CD4-positive, alpha-beta T cell treated with Interleukin-17A for 1 hour (primary cell): ENCODE measurements at places on chromosomes 16 and 17.

DNA sequence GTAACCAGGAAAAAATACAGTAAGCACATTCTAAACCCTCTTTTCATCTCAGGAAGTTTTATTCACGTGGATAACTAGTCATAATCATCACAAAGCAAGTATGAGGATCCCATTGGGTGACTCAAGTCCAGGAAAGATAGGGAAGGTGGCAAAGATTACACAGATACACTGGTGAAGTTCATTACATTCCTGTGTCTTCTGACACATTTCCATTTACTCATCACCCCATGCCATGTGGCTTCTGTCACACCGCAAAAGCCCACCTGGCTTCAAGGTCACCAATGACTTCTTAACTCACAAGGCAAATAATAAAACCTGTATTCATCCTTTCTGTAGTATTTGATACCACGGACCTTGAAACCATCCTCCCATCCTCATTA is 17.0 kb downstream of the HS3ST3A1 start:
- DNase-seq = no peak

DNA sequence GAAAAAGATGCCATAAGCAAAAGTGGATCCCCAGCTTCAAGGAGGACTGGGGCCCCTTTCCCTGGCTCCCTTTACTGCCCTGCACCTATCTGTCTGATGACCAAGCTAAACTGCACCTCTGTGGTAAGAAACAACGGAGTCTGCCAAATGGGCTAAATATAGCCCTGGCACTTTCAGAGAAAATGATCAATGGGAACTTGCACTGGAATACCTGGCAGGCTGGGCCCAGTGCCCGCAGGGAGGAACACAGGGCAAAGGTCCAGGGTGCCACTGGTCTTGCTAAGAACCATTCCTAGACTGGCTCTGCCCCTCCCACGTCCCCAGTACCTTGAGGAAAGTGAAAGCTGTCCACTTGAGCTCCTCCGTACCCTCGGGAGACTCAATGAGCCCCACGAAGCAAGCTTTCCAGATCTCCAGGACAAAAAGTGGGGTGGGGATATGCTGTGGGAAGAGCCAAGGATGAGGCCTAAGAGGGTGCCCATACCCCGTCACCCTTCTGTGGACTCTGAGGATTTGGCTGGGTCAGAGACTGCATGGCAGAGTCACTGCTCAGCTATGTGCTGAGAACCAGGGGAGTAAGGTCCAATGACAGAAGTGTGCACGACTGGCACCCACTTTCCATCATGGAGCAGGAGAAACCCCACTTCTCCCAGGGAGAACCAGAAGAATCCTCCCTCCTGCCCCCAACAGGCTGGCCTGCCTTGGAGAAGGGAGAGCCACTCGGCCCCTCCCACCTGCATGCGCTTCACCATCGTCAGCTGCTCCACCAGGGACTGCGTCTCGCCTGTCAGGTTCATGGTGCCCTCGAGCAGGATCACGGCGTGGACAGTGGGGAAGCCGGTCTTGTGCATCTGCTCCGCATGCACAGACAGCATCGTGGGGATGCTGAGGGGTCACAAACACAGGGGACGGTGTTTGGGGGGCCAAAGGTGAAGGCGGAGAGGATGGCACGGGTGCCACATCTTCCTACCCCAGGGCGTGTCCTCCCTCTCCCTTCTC is 17.4 kb downstream of the CSF3 start:
- no peak for DNase-seq

GRCh38 chr16:11396241-11397048 is 51.2 kb downstream of the RMI2 start:
- peak; percentile 64 for DNase-seq

DNA sequence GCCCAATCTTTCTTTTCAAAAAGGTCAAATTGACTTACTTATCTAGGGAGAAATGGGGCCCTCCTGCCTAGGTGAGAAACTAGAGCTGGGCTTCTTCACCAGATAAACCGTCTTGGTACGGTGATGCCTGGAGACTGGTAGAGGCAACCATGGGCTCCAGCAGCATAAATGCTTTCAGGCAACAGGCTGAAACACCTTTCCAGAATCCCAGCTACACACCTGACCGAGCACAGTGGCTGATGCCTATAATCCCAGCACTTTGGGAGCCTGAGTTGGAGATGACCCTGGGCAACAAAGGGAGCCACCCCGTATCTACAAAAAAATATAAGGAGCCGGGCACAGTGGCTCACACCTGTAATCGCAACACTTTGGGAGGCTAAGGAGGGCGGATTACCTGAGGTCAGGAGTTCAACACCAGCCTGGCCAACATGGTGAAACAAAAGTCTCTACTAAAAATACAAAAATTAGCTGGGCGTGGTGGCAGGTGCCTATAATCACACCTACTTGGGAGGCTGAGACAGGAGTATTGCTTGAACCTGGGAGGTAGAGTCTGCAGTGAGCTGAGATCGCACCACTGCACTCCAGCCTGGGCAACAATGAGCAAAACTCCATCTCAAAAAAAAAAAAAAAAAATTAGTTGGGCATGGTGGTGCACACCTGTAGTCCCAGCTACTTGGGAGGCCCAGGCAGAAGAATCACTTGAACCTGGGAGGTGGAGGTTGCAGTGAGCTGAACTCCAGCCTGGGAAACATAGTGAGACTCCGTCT is 8.0 kb downstream of the TRAF4 start:
- no peak for DNase-seq

- peak; percentile 49 for DNase-seq
Measured at GRCh38 chr17:43701318-43701743, 39.6 kb upstream of the MEOX1 start.

DNA sequence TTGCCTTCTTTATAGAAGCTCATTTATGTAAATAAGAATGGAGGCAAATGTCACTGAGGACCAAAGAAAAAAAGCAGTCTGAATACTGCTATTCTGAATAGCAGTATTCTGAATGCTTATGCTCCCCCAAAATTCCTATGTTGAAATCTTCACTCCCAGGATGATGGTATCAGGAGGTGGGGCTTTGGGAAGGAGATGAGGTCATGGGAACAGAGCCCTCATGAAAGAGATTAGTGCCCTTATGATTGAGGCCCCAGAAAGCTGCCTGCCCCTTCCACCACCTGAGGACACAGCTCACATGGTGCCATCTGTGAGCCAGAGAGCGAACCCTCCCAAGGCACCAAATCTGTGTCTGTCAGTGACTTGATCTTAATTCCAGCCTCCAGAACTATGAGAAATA is 28.8 kb downstream of the HEATR6 start:
- no peak for DNase-seq

DNA sequence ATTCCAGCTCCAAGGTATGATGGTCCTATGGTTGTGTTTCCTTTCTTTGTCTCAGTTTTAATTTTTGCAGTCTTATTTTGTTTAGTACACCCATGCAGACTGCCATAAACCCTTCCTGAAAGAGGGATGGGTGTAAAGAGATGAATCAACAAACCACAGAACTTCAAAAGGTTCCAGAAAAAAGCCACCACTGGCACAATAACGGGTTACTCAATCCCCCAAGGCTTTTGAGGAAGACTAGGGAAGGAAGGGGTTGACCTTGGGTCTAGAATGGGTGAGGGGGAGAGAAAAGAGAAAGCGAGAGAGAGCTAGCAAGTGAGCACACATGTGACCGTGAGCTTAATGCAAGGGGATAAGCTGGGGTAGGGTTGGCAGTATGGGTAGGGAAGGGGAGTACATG is 168.1 kb downstream of the XYLT1 start:
- DNase-seq = no peak

DNA sequence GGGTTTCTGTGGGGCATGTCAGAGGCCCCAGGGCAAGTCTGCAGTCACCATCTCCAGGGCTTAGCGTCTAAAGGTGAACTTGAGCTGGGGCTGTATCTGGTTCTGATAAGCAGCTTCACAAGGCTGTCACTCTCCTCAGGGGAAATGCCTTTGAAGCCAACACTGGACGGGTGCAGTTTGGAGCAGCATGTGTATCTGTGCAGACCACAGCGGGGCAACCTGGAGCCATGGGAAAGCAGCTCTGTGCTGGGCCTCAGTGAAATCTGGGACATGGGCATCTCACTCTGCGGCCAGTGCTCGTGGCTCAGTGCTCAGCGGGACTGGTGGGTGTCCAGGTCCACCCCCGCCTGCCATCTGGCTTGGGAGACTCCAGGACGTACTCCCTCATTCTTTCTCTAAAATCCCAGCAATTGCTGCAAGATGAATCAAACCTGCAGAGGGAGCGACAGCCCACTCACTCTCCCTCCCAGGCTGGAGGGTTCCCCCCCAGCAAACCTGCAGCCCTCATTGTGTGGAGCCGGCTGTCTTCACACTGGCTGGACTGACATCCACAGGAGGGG is 63.5 kb downstream of the PRMT7 start:
- no peak for DNase-seq

DNA sequence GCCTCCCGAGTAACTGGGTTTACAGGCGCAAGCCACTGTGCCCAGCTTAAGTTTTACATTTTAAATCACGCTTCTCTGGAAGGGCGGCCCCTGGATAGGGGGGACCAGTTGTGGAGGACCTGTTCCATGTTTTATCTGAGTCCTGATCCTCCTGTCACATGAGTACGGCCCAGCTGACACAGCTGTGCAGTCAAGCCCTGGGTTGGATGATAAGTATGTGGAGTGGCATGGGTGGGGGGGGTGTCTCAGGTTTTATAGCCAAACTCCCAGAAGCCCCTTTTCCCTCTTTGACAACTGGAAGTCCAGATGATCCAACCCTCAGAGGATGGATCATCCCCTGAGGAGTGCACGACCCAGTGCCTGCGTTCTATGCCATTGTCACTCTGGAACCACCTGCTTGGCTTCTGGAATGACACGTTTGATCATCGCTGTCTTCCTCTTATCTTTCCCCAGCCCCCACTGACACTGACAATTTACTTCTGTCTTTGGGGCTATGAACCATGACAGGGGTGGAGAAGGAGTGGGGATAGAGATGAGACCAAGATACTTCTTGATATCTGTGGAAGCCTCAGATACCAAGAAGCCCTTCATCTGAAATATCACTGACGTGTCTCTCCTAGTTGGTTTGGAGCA is 191.2 kb downstream of the MSI2 start:
- DNase-seq = no peak

GRCh38 chr17:82304826-82305726 is 12.3 kb downstream of the CD7 start:
- DNase-seq = no peak

GRCh38 chr16:75028544-75029135 is 29.8 kb downstream of the ZNRF1 start:
- DNase-seq = no peak

GRCh38 chr16:89805136-89805905 is 11.1 kb downstream of the FANCA start:
- DNase-seq = no peak

- no peak for DNase-seq
Measured at GRCh38 chr17:68847711-68848110, 107.5 kb downstream of the ABCA8 start.

DNA sequence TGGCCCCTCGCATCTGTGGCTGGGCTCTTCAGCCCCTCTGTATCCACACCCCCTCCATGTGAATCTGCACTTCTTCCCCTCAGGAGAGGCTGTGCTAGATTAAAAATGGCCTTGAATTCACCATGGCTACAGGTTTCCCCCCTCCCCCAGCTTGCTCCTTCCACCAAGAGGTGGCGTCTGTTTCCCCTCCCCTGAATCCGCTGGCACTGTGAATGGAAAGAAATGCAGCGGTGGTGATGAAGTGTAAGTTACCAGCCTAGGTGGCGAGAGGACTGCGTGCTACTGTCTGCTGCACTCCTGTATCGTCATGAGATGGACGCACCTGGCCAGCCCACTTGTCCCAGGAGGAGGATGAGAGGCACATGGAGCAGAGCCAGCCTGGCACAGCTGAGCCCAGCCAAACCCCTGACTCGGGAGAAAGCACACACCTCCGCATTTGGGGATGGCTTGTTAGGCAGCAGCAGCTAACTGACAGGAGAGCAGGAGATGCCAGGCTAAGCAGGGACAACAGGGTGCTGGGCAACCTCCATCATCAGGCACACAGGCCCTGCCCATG is 26.2 kb downstream of the TNFRSF13B start:
- DNase-seq = no peak

DNA sequence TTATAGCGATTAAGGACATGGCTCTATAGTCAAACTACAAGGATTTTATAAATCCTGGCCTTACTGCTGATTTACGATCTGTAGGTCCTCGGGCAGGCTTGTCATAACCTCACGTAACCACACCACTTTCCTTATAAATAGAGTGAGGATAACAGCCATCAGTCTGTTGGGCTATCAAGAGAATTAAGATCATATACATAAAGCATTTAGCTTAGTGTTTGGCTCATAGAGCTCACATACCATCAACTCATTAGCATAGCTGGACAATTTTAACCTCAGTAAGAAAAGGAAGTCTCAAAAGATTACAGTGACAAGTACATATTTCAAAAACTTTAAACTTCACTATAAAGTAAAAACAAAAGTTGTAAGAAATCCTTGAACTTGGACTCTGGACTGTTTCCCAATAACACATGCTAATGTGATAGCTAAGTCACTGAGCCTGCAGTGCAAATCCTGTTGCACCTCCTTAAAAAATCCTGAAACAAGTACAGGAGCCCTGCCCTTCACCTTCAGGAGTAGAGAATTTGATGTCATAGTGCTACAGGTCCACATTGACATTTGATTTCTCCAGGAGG is 20.8 kb upstream of the CLEC3A start:
- DNase-seq = no peak

- DNase-seq = no peak
Measured at GRCh38 chr16:3144321-3144983, 9.6 kb downstream of the ZNF213 start.

DNA sequence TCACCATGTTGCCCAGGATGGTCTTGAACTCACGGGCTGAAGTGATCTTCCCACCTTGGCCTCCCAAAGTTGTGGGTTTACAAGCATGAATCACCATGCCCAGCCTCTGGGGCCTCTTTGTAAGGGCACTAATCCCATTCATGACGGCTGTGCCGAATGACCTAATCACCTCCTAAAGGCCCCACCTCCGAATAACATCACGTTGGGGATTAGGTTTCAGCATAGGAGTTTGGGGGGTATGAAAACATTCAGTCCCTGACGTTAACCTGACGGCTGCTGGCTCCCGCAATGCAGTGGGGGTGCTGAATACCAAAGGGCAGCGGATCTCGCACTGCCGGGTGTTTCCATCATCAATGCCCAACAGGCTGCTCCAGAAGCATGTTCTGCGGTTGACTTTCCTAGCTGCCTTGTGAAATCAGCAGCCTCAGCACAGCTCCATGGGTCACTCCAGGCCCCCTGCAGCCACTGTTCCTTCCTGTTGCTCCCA is 120.8 kb upstream of the SEC14L1 start:
- DNase-seq = no peak

- DNase-seq = no peak
Measured at GRCh38 chr16:8346294-8346693, 244.0 kb downstream of the TMEM114 start.

DNA sequence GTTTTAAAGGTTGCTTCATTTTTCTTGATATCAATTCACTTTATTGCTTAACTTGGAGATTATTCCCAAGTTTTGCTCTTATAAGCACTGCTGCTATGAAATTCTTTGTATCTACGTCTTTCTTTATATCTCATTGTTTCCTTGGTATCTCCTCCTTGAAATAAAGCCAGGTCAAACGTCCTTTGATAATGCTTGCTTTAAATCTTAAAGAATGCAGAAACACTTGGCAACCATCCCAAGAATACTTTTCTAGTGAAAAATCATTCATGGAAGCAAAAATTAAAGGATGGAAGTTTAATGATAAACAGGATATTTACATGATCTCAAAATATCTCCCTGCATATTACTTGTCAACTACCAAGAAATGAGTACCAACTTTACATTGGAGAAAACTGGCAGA is 175.2 kb downstream of the CPPED1 start:
- DNase-seq = no peak
